ENCODE measurements at places on chromosomes 12 and 14.
A peak's percentile ranks its signal among the peaks of the same experiment; 100 is the strongest.

GRCh38 chr12:47299586-47299985, 219.8 kb upstream of the AMIGO2 start:
- no peak overlapping the region for H3K4me3 ChIP-seq
- no peaks in the 10 kb centered on the region for H3K36me3 ChIP-seq
- no peak for DNase-seq
- no peak overlapping the region for H3K27ac ChIP-seq
- peaks cover 9% of the 10 kb centered on the region for H3K4me1 ChIP-seq

GRCh38 chr14:34699873-34700621, 14.3 kb downstream of the CFL2 start:
- no peaks in the 10 kb centered on the region for H3K27me3 ChIP-seq
- H3K4me3 ChIP-seq, result no peak overlapping the region
- H3K36me3 ChIP-seq, result no peaks in the 10 kb centered on the region
- no peak overlapping the region for H3K27ac ChIP-seq
- no peak for DNase-seq

- no peaks in the 10 kb centered on the region for H3K36me3 ChIP-seq
- no peaks in the 10 kb centered on the region for H3K27me3 ChIP-seq
- DNase-seq, result no peak
- no peak overlapping the region for H3K4me3 ChIP-seq
These were observed 12.6 kb upstream of the TTC7B start for GRCh38 chr14:90828642-90829487.

- no peak for DNase-seq
- peaks cover 12% of the 10 kb centered on the region for H3K36me3 ChIP-seq
- H3K4me1 ChIP-seq, result peaks cover 41% of the 10 kb centered on the region
- no peaks in the 10 kb centered on the region for H3K27me3 ChIP-seq
These were observed 2.7 kb upstream of the HDAC7 start for GRCh38 chr12:47822401-47822800.

DNA sequence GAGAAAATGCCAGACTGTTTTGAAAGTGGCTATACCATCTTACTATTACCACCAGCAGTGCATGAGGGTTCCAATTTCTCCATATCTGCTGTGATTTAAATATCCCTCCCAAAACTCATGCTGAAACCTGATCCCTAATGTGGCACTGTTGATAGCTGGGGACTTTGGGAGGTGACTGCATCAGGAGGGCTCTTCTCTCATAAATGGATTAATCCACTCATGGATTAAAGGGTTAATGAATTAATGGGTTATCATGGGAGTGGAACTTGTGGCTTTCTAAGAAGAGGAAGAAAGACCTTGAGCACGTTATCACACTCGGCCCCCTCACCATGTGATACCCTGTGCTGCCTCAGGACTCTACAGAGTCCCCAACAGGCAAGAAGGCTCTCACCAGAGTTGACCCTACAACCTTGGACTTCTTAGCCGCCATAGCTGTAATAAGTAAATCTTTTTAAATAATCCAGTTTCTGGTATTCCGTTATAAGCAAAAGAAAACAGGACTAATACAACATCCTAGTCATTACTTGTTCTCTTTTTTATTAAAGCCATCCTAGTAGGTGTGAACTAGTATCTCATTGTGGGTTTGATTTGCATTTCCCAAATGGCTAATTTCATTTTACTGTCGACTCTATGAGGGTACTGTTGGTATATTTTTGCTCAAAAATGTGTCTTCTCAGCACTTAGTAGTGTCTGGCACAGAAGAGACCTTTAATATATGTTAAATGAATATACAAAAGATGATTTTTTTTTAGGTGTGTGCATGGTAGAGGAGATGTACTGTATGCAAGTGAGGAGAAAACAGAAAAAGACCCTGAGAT, 14.3 kb downstream of the PPP1R12A start:
- peaks cover 11% of the 10 kb centered on the region for H3K4me1 ChIP-seq
- peaks cover 9% of the 10 kb centered on the region for H3K36me3 ChIP-seq
- no peak for DNase-seq

GRCh38 chr12:3464561-3464960, 26.4 kb upstream of the PRMT8 start:
- H3K4me1 ChIP-seq, result no peaks in the 10 kb centered on the region
- no peak overlapping the region for H3K4me3 ChIP-seq
- no peaks in the 10 kb centered on the region for H3K27me3 ChIP-seq
- no peaks in the 10 kb centered on the region for H3K36me3 ChIP-seq

DNA sequence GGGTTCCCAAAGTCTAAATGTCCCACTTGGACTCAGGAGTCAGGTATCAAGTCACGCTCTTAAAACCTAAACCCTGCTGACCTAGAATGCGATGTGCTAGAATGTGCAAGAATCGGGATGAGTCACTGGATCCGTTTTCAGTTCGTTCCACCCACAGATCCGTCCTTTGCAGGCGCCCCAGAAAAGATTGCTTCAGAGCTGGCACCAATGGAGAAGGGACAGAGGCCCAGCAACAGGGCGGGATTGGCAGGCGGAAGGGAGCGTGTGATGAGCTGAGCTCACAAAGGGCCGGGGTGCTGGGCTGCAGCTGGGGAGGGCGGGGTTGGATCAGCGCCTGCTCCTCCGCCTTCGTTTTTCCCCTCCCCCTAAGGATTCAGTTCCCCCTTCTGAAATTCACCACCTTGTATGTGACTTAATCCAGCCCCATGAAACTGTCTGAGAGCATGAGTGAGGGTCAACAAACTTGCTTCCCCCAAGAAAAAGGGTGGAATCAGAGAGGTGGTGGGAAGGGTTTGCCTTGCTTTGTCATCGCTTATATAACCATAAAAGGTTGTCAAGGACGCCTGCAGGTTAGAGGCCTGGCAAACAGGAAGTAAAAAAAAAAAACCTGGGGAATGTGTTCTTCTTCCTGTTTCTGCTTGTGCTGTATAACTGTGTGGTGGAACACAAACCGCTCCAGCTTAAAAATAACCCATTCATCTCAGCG, 2.8 kb upstream of the UBC start:
- peaks cover 19% of the 10 kb centered on the region for H3K36me3 ChIP-seq
- H3K4me3 ChIP-seq, result peak overlapping the region; percentile 94
- peak; percentile 87 for DNase-seq
- H3K27ac ChIP-seq, result peak overlapping the region; percentile 100
- H3K27me3 ChIP-seq, result no peaks in the 10 kb centered on the region
- H3K4me1 ChIP-seq, result peaks cover 27% of the 10 kb centered on the region

- no peaks in the 10 kb centered on the region for H3K4me1 ChIP-seq
- H3K27ac ChIP-seq, result no peak overlapping the region
- H3K36me3 ChIP-seq, result no peaks in the 10 kb centered on the region
- H3K4me3 ChIP-seq, result no peak overlapping the region
- no peak for DNase-seq
- H3K27me3 ChIP-seq, result no peaks in the 10 kb centered on the region
These were observed 774.7 kb downstream of the C12orf50 start for GRCh38 chr12:87254381-87255030.

DNA sequence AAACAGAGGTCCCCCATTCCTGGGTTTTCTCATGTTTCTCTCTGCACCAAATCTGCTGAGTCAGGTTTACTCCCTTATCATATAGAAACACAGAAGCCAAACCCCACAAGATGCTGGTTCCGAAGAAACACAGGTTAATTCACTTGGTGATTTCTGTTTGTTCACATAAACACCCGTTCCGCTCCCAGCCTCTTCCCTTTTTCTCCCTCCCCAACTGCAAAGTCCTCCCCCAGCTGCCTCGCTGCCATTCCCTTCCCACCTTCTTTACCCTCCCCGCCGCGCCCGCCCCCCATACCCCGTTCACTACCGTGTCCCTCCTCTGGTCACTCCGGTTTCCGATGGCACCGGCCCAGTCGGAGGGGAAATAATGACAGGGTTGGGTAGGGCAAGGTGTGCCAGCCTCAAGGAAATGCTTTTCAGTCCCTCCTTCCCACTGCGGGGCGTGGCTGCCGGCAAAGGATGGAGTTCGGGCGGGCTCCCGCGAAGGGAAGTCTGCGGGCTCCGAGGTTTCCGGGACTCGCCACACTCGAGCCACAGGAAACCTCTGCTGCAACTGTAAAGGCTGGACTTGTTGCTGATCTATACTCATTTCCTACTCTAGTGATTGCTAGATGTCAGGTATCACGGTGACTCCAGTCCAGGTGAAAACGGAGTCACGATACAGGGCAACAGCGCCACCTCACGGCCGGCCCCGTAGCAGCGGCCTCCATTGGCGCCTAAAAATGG, at the start of gene STYK1:
STYK1 (minus strand) TSS at position 394 of the 726 bp plus-strand sequence. CDS start 39,434 bp downstream, outside the sequence.
- H3K27ac ChIP-seq, result peak within 1 kb of the TSS; percentile 52
- peak within 1 kb of the TSS; percentile 57 for H3K4me3 ChIP-seq
- peaks cover 4% of the 10 kb centered on the region for H3K4me1 ChIP-seq
- peak; percentile 63 for DNase-seq
- H3K27me3 ChIP-seq, result no peaks in the 10 kb centered on the region

- H3K4me1 ChIP-seq, result peaks cover 13% of the 10 kb centered on the region
- H3K4me3 ChIP-seq, result no peak overlapping the region
- no peak overlapping the region for H3K27ac ChIP-seq
- H3K27me3 ChIP-seq, result no peaks in the 10 kb centered on the region
These were observed 28.3 kb downstream of the KRT18 start for GRCh38 chr12:52977170-52977569.
